HuH-7.5 (cell line): ENCODE measurements at places on chromosomes 1 and 21.

GRCh38 chr1:218521414-218522169 lies 176.5 kb downstream of the TGFB2 start:
- peak; percentile 18 for DNase-seq

DNA sequence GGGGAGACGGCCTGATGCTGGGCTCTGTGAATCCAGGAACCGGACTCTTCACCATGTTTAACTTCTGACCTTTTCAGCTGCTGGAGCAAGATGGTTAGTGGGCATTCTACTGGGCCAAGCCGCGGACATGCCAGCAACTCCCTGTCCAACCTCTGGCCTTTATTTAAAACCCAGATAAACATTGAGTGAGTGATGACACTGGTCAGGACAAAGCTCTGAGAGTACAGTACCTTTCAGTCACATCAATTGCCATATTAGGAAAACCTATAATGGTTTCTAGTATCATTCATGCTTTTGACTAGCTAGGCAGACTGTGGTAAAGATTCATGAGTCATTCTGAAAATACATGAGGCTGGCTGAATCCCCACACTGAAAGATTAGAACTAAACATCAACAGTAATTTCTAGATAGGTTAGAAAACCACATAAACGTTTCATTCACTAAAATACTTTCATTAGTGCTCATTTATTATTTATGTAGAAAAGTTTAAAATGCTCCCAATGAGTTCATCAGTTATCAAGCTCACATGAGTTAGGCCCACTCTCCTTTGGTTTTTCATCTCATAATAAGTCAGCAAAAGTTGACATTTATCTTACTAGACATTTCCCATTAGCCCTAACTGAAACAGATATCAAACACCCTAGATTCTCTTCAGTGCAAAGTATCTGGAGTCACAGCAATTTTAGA lies 7.1 kb upstream of the ACTA1 start:
- DNase-seq, result no peak

GRCh38 chr1:179883745-179884138 lies 1.7 kb downstream of the TOR1AIP1 start:
- no peak for DNase-seq

- no peak for DNase-seq
Measured at GRCh38 chr1:208031316-208031931, 120.5 kb upstream of the CD34 start.

- DNase-seq, result no peak
Measured at GRCh38 chr1:59243550-59243949, 53.3 kb upstream of the FGGY start.

GRCh38 chr1:203390298-203390697 lies 39.4 kb upstream of the FMOD start:
- DNase-seq, result no peak

- DNase-seq, result no peak
Measured at GRCh38 chr1:204065174-204065985, 7.5 kb upstream of the SOX13 start.

DNA sequence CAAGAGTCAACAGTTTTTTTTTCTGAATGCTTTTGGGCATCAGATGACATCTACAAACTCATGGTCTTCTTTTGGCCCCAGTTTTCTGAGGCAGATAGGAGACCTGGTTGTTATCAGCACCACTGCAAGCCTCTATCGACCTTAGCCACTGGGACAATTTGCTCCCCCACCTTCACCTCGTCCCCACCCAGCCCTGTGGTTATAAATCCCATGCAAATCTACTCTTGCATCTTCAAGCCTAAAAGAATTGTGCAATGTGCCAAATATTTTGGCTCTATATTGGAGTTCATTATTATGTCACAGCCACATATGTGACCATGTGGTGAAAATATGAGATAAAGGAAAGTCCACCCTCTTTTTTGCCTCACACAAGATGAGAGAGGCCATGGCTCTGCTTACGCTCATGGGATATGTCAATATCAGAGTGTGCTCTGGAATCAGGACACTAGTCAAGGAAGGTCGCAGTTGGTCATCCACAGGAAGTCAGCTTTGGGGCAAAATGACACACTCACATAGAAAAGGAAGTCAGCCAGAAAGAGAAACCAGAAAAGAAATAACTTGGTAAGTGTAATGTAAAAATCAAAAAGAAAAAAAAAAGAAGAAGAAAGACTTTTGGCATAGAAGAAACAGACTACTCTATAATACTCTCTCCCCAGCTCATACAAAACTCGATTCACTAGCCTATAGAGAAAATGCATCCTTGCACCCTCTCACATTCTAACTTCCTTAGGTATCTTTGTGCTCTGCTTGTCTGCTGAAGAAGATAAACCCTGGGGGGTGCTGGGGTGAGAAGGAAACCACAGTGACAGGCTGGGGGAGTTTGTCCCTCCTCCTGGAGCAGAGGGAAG lies 21.2 kb downstream of the SLC30A10 start:
- DNase-seq, result no peak

DNA sequence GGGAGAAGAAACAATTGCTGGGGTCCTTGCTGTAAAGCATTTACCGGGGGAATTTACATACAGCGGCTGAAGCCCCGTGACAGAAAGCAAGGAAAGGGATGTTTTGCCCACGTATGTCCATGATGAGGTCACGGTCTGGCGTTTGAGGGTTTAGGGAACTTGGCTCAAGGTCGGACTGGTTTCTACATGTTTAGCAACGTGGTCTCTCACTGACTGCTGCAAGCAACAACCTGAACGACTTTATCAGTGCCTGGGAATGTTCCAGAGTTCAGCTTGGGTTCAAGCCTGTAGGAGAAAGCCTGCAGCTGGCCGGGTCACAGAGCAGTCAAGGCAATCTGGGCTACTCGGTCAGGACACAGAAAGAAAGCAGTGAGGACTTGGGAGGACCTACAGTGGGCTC lies 323.3 kb downstream of the AJAP1 start:
- DNase-seq, result no peak

- DNase-seq, result no peak
Measured at GRCh38 chr1:247335882-247336281, 4.2 kb upstream of the ZNF496 start.

GRCh38 chr21:44083631-44084291 lies 23.4 kb upstream of the PWP2 start:
- DNase-seq, result no peak

DNA sequence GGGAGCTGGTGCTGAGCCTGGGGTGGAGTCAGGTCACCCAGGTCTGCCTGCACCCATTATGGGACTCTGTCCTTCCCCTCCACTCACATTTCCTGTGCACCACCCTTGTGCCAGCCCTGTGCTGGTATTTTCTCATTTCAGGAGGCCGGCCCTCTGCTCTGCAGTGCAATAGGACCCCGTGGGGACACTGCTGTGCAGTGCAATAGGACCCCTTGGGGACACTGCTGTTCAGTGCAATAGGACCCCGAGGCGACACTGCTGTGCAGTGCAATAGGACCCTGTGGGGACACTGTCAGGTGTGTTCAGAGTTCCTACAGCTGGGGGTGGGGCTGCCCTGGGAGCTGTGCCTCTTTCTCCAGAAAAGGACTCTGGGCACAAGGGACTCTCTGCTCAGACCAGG lies 36.2 kb upstream of the DMBX1 start:
- no peak for DNase-seq

GRCh38 chr1:30656171-30656940 lies 67.0 kb downstream of the MATN1 start:
- DNase-seq, result no peak

GRCh38 chr1:41673378-41673777 lies 188.9 kb upstream of the EDN2 start:
- no peak for DNase-seq

GRCh38 chr1:178066908-178067614 lies 26.8 kb upstream of the RASAL2 start:
- no peak for DNase-seq

GRCh38 chr1:102420034-102420433 lies 423.3 kb upstream of the OLFM3 start:
- no peak for DNase-seq

DNA sequence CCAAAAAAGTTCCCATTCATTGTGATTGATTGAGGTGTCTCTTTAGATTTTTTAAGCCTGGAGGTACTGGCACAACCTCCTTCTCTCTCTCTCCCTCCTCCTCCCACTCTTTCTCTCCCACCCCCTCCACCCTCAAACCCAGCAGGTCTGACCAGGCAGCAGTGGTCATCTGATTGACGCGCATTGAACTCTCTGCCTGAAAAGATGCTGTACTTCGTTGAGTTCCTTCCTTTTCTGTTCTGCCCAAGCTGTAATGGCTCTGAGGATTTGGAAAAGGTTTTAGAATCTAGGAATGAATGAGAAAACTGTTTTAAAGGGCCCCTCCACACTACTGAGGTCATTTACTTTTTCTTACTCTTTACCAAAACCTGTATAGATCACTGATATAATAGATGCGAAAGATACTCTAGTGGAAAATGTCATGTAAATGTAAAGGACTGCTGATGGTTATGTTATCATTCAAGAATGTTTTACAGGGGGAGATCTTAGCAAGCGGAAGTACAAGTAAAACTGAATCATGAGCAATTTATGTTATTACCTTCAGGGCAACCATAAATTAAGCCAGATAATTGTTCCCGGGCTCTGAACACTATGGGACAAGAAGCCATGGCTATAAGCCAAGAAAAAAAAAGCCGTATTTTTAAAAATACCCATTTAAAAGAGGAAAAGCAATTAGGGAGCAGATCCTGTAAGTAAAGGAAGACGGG lies 25.2 kb upstream of the DYRK1A start:
- no peak for DNase-seq

DNA sequence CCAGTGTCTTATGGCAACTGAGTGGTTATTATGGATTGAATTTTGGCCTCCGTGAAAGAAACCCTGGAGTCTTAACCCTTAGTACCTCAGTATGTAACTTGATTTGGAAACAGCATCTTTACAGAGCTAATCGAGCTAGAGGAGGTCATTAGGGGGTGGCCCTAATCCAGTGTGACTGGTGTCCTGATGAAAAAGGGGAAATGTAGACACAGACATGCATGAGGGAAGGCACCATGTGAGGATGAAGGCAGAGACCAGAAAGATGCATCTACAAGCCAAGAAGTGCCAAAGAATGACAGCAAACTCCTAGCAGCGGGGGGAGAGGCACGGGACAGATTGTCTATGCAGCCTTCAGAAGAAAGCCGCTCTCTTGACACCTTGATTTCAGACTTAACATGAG lies 14.7 kb downstream of the DOP1B start:
- DNase-seq, result no peak

GRCh38 chr1:111938536-111938935 lies 50.9 kb downstream of the KCND3 start:
- DNase-seq, result no peak
